Kidney (tissue), 22 donors: ENCODE measurements at places on chromosomes 1 and 21. TPM values are rescaled to one million over a fixed set of nuclear protein-coding genes. Genes with fewer than 3 reads are reported as not detected.

DNA sequence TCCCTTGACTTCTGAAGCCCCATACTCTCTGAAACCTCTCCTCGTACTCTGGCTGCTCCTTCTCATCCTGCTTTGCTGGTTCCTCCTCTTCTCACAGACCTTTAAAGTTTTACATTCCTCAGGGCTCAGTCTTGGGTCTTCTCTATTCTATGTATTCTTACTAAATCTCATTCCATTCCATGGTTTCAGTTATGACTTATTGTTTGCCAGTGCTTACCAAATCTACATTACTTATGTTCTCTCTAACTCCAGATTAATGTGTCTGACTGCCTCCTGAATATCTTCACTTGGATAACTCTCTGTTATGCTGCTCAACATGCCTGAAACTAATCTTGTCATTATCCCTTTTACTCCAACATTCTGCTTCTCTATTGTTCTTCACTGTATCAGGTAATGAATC, 5.4 kb upstream of the SLC35D1 start:
- DNase-seq, result no peak

GRCh38 chr1:42962641-42963377, 4.1 kb upstream of the SLC2A1 start:
- DNase-seq, result peak; percentile 88

- no peak for DNase-seq
Observed at GRCh38 chr1:46699666-46700065, 19.2 kb downstream of the EFCAB14 start.

DNA sequence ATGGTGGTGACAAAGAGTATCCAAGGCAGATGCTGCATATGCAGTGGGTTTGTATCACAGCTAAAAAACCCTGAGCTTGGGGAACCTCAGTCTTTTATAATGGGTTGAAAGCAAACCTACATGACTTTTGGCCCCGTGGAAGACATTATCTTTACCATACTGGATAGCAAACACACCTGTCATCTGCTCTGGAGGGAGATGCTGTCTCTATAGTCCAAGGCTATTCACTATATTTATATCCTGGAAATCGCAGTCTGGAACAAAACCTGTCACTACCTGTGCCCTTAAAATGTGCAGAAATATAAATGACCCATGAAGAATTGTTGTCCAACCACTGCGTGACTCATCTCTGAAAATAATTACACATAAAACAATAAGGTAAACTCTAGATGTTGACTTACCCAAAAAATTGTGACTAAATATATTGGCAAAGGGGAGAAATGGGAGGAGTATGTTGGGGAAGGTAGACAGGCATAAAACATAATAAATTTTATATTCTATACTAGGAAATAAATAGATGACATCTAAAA, 121.0 kb upstream of the CXADR start:
- DNase-seq, result no peak

DNA sequence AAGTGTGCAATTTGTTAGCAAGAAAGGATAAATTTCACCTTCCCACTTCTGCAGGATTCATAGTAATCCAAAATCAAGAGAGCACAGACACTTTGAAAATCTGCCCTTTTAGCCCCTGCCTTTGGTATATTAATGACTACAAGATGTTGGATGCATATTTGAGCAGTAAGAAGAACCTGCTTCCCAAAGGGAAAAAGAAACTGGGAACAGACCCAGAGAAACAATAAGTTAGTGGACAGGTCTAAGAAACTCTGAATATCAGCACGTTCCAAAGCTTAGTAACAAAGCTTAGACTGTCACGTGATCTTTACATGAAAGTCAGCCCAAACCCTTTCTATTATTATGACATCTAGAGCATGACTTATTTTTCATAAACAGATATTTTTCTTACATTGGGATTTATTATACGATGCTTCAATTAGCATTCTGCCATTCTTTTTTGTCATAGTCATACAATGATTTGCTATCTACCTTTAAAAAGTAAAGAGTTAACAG, 390.9 kb upstream of the ADGRL2 start:
- DNase-seq, result no peak

DNA sequence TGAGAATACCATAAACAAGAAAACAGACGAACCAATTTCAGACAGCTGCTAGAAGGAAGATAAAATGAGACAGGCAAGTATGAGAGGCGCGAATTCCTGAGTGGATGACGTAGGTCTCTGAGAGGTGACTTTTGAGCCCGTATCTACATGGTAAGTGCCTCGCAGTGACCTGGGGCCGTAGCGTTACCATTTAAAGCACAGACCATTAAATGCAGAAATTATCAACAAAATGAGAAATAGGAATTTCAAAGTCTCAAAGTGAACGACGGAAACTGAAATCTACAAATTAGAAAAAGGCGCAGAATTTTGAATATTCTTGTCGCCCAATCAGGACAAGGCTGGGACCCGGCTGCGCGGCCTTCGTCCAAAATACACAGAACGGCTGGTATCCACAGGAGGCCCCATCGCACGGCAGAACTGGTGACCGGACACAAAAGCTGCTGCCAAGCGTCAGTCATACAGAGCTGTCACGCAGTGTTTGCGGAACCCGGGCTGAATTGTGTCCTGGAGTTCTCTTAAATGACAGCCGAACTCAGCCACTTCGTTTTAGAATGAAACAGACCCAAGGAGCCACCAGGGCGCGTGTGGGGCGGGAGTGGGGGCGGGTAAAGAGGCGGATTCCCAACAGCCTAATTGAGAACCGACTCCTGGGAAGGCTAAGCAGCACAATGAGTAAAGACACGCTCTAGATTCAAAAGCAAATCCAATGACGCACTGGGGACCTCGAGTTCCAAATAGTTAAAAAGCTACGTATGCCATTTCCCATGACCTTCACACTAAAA, 13.8 kb upstream of the BOLA1 start:
- peak; percentile 88 for DNase-seq

DNA sequence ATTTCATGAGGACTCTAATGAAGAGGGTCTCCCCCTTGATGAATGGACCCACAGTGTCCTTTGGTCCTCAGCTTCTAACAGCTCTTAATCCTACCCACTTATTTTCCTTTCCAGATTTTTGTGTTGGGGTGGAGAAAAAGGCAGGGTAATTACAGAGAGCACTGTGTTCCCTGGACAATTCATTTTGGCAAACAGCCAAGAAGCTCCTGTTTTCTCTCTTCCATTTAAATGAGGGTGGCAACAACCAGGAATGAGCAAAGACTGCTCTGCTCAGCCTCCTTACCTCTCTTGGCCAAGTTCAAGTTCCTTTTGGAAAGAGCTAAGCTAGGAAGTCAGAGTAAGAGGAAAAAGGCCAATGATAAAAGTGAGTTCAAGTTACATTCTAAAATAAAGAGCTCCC, 11.9 kb downstream of the XKR8 start:
- no peak for DNase-seq

DNA sequence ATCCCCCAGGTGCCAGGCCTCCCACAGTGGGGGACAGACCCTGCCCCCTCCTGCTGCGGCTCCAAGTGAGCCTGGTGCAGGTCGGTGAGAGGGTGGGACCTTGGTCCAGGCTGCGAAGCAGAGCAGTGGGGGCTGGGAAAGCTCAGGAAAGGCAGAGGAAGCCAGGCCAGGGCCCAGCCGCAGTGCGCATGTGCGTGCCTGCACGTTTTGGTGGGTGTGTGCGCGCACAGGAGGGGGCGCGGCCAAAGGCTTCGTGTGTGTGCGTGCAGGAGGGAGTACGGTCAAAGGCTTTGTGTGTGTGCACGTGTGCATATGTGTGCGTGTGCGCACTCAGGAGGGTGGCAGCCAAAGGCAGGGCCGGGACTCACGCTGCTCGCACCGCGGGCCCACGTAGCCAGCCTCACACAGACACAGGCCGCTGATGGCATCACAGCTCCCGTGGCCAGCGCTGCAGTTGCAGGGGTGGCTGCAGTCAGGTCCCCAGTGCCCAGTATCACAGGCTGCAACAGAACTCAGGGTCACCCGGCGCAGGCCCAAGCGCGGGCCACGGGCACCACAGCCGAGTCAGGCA, 45.9 kb downstream of the ARHGEF16 start:
- DNase-seq, result no peak

DNA sequence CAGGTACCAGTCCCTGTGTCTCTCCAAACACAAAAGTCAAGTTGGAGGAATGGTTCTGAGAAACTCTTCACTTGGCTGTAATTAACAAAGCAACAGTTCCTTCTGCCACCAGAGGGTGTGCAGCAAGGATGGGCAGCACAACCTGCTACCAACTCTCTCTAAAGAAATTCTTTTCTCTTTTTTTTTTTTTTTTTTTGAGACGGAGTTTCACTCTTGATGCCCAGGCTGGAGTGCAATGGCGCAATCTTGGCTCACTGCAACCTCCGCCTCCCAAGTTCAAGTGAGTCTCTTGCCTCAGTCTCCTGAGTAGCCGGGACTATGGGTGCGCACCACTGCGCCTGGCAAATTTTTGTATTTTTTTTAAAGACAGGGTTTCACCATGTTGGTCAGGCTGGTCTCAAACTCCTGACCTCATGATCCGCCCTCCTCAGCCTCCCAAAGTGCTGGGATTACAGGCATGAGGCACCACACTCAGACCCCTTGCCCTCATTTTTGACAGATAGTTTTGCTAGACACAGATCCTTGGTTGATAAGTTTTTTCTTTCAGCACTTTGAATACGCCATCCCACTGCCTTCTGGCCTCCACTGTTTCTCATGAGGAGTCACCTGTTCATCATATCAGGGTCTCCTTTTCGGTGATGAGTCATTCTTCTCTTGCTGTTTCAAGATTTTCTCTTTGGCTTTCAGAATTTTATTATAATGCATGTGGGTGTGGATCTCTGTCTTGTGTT, 12.1 kb upstream of the DEGS1 start:
- no peak for DNase-seq

- peak; percentile 67 for DNase-seq
Observed at GRCh38 chr1:217140041-217140901, 417.0 kb upstream of the ESRRG start.

- no peak for DNase-seq
Observed at GRCh38 chr1:169339773-169340172, 27.8 kb downstream of the NME7 start.

- DNase-seq, result no peak
Observed at GRCh38 chr1:224092601-224093000, 21.3 kb upstream of the FBXO28 start.

- DNase-seq, result no peak
Observed at GRCh38 chr1:60747353-60747752, 335.0 kb upstream of the NFIA start.

GRCh38 chr1:219066631-219067349, 106.9 kb upstream of the LYPLAL1 start:
- peak; percentile 70 for DNase-seq

- DNase-seq, result no peak
Observed at GRCh38 chr1:246919902-246920301, 11.8 kb downstream of the AHCTF1 start.

- DNase-seq, result no peak
Observed at GRCh38 chr1:235408503-235408960, 41.3 kb downstream of the TBCE start.

DNA sequence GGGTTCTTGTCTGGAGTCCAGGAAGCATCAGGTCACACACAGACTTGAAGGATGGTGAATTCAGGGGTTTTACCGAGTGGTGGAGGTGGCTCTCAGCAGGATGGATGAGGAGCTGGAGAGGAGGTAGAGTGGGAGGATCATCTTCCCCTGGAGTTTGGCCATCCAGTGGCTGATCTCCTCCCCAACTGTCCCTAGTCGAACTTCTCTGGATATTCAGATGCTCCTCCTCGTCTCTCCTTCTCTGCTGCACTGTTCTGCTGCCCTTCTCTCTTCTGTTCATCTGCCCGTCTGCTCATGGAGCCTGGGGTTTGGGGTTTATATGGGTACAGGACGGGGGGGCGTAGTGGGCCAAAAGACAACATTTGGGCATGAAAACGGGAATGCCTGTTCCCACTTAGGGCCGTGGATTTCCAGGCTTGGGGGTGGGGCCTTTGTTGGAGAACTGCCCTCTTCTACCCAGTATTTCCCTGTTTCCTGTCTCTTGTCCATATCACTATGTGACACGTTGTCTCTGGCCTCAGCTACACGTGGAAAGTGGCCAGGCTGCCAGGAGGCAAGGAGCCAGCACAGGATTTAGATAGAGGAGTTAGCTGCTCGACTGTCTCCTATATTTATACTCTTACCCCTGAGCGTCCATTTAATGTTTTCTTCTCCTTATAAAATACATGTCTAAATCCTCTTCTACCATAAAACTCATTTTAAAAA, 76.7 kb downstream of the SIPA1L2 start:
- DNase-seq, result no peak

- DNase-seq, result no peak
Observed at GRCh38 chr21:29557200-29557599, 258.5 kb downstream of the BACH1 start.

DNA sequence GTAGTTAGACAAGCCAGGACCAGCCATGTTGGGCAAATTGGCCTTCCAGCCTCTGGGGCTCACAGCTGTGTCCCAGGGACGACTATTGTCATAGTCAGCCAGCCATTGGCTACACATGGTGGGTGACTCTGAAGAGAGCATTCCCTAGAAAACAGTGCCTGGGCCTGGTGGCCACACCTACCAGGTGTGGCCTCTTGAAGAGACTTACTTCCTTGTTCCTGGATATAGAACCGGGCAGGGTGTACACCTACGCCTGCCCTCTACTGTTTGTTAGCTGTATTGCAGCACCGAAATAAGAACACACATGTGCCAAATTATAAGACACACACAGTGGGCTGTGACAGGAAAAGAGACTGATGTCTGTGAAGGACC, 134.6 kb upstream of the ARHGEF16 start:
- no peak for DNase-seq

- no peak for DNase-seq
Observed at GRCh38 chr21:39674801-39675200, 62.1 kb downstream of the B3GALT5 start.

GRCh38 chr1:246836209-246836966, 95.4 kb downstream of the AHCTF1 start:
- DNase-seq, result no peak

GRCh38 chr1:211635597-211636205, 39.7 kb downstream of the NEK2 start:
- DNase-seq, result no peak

- DNase-seq, result no peak
Observed at GRCh38 chr1:100835866-100836842, 58.5 kb downstream of the EXTL2 start.

DNA sequence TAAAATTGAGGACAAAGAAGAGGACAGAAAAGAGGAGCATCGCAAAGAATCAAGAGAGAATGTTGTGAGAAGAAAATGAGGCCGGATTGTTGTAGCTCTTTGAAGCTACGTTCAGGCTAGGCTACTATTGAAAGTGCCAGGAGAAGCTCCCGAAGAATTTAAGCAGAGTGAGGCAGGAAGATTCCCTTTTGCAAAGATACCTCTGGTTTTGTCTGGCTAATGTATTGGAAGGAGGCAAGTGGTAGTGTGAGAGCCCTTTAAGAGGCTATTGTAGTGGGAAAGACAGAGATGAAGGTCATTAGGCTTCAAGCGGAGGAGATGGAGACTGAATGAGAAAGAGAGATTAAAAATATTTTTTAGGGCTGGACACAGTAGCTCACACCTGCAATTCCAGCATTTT, 476.9 kb upstream of the ADGRL2 start:
- DNase-seq, result no peak

- DNase-seq, result peak; percentile 75
Observed at GRCh38 chr1:176801514-176802020, 338.6 kb downstream of the PAPPA2 start.

- no peak for DNase-seq
Observed at GRCh38 chr1:61017651-61018050, 64.7 kb upstream of the NFIA start.

The STPG1 gene
- 12.2 TPM for total RNA-seq

The RNF223 gene
- total RNA-seq, result 2.3 TPM

The NTNG1 gene
- 2.8 TPM for total RNA-seq

The CTTNBP2NL gene
- 65.4 TPM for total RNA-seq

The SLFNL1 gene
- 0.50 TPM for total RNA-seq

The CHRM3 gene
- 2.9 TPM for total RNA-seq

The NRDC gene
- total RNA-seq, result 110 TPM

The DPYD gene
- total RNA-seq, result 41.6 TPM

The CRYBG2 gene
- total RNA-seq, result 2.2 TPM

The VWA5B1 gene
- total RNA-seq, result 1.4 TPM

The LY9 gene
- 3.5 TPM for total RNA-seq

The SELP gene
- total RNA-seq, result 19.4 TPM

The DNASE2B gene
- not detected for total RNA-seq
